Activated CD8-positive, alpha-beta memory T cell treated with anti-CD3 and anti-CD28 coated beads, Interleukin-2, amount 50 U/mL, for 48 hours (primary cell): ENCODE measurements at places on chromosomes 11 and 22.

GRCh38 chr22:21861264-21861848 is 6.1 kb downstream of the MAPK1 start:
- DNase-seq, result no peak

DNA sequence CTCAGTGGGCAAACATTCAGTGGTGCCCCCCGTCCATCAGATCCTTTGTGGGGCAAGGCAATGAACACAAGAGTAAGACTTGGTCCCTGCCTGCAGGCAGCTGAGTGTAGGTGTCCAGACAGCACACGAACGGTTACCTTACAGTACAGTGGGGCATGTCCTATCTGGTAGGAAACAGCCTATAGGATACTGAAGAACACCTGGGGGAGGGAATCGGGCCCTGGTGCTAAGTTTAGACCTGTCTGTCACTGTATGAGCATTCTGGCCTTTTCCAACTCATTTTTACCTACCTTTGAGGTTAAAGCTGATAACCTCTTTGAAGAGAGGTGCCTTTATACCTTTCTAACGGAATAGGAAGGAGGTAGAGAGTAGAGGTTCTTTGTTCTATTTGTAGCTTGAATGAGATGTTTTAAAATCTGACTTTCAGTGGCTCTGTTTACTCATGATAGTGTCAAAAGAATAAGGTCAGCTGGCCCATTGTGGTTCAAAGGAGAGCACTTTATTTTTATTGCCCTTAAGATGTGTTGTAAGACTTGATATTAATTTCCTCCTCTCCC is 8.9 kb downstream of the ZNRF3 start:
- DNase-seq, result no peak

DNA sequence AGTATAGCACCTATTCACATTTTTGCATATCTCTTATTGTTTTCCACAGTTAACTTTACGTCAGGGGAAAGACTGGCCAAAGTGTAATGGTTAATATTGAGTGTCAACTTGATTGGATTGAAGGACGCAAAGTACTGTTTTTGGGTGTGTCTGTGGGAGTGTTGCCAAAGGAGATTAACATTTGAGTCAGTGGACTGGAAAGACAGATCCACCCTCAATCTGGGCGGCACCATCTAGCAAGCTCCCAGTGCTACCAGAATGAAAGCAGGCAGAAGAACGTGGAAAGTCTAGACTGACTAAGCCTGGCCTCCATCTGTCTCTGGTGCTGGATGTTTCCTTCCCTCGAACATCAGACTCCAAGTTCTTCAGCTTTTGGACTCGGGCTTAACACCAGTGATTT is 1900.7 kb upstream of the RAG2 start:
- no peak for DNase-seq

GRCh38 chr11:125132596-125132995 is 21.2 kb upstream of the TMEM218 start:
- DNase-seq, result no peak

GRCh38 chr11:71067753-71068152 is 184.6 kb downstream of the SHANK2 start:
- no peak for DNase-seq

GRCh38 chr11:83172551-83172950 is 15.6 kb downstream of the PCF11 start:
- no peak for DNase-seq

DNA sequence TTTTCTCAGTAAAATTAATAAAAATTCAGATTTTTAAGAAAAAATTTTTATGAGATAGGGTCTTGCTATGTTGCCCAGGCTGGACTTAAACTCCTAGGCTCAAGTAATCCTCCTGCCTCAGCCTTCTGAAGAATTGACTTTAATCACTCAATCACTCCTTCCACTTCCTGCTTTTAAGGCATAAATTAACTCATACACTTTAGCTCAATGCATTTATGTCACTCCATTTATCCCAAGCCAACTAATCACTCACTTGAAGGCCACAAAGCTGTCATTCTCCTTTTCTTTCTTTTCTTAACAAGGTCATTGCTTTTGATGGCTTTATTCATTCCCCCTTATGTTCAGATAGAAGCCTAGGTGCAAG is 877 bp downstream of the ALG9 start:
- no peak for DNase-seq

DNA sequence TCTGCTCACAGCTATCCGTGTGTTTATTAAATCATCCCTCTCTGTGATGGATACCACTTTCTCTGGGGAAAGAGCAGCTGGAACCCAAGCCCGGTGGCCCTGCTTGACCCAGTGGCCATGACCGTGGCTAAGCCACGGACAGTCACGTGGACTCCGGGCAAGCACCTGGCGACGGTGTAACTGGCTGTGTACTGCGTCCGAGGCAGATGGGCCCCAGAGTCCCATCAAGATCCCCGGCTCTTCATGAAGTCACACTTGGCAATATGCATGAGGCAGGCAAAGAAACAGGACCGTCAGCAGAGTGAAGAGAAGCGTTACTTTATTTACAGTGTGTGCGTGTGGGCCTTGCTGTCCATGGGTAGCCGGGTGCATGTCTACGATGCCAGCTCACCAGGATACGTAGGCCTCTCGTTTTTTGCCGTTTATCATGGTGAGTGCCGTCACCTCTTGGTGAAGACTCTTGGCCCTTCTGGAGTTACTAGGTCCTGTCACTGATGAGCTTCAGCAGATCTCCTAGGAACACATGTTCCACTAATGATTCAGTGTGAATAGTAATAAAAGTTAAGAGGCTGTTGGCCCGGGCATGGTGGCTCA is 366.3 kb downstream of the TBC1D22A start:
- DNase-seq, result no peak

- no peak for DNase-seq
Measured at GRCh38 chr11:23727387-23727786, 769.5 kb upstream of the LUZP2 start.

DNA sequence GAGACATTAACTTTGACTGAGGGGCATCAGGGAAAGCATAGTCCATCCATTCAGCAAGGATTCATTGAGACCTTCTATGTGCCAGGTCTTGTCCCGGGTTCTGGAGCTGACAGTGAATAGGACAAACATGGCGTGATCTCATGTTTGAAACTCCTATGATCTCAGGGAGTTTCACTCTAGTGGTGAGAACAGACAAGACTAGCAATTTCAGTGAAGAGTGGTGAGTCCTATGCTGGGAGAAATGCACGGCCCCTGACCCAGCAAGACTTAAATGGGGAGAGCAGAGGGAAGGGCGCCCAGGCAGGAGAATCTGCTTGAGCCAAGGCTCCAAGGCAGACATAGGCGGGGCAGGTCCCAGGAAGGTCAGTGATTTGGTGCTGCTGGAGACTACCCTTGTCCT is 155.7 kb downstream of the CEP164 start:
- DNase-seq, result no peak

DNA sequence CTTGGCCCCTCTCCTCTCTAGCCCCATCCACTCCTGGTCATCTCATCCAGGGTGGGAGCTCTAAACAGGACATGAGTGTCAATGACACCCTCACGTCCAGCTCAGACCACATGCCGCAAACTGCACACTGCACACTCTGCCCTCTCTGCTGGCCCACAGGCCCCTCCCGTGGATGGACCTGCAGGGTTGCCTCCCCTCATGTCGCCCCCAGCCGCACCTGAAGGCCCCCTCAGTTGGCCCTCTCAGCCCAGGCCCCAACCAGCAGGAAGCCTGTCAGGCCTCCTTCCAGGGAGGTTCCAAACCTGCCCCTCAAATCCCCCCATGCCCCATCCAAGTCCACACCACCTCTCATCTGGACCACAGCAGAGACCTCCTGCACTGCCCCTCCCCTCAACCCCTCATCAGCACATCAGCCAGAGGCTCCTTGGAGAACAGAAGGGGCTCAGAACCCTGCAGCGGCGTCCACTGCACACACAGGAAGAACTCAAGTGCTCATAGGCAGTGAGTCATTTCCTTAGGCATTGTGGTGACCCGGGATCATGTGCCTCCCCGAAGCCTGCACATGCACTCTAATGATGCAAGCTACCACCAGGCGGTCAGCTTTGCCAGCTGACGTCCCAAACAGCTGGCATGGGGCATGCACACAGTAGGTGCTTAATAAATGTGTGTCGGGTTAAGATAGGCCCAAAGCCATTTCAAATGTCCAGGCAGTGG is 12.9 kb upstream of the CDKN1C start:
- DNase-seq, result peak; percentile 73

GRCh38 chr11:45374130-45374529 is 88.0 kb upstream of the SYT13 start:
- no peak for DNase-seq

GRCh38 chr11:7844521-7844920 is 47.8 kb upstream of the OR5P2 start:
- DNase-seq, result no peak

GRCh38 chr11:111801135-111801534 is 34.9 kb upstream of the PPP2R1B start:
- no peak for DNase-seq

GRCh38 chr11:25057861-25058260 is 561.0 kb downstream of the LUZP2 start:
- DNase-seq, result no peak

DNA sequence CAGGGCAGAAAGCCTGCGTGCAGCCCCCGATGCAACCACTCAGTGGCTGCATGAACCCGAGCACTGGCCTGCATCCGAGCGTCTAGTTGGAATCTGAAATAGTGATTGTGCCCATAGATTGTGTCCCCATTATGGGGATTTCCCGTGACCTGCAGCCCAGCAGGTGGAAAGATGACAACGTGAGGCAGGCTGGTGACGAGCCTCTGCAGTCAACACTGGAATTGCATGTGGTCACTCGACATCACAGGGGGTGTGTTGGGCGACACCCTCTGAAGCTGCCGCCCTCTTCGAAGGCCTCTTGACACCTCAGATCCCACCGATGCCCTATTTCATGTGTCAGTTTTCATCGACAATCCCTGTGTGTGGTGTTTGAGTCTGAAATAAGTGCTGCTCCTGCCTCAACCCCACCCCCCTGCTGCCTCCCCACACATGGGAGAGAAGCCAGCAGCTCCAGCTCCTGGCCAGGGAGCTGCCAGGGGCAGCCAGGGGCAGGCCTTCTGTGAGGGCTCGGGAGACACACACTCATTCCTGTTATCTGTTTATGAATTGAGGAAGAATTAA is 172.0 kb upstream of the B3GAT1 start:
- DNase-seq, result peak; percentile 45

- DNase-seq, result no peak
Measured at GRCh38 chr22:48635816-48636215, 1191.9 kb downstream of the BRD1 start.

- DNase-seq, result no peak
Measured at GRCh38 chr11:130390071-130390758, 38.2 kb downstream of the ADAMTS8 start.

- DNase-seq, result no peak
Measured at GRCh38 chr22:23216461-23217170, 36.3 kb downstream of the BCR start.

DNA sequence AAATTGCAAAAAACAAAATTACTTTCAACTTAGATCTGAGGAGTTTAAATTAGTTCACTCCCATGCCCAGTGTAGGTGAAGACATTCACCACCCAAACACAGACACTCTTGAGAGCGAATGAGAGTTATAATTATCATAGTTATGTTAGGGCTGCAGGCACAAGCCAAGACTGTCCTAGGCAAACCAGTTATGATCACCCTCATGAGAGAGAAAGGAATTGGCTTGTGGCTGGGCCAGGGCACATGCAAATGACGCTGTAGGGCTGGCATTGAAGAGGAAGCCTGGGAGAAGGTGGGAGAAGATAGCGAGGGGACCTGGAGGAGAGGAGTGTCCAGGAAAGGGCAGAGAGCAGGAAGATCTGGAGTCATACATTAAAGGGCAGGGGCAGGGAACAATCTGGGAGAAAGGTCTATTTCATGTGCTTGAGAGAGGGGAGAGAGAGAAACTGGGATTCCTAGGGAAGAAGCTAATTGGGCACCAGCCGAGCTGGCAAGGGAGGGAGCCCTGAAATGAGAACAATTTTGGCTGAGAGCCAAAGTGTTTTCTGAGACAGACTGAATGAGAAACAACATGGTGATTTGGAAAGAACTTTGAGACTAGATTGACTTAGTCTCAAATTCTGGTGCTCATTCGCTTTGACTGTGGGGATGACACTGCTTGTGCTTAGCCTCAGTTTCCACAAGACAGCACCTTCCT is 279.9 kb downstream of the KIRREL3 start:
- DNase-seq, result no peak

DNA sequence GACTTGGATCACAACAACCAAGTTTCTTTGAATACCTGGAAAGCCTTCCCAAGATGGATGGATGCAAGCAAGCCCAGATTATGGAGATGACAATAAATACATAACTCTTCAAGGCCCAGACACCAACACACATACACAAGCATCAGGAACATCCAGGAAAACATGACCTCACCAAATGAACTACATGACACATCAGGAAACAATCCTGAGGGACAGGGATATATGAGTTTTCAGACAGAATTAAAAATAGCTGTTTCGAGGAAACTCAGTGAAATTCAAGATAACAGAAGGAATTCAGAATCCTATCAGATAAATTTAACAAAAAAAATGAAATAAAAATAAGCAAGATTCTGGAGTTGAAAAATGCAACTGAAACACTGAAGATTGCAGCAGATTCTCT is 659.4 kb downstream of the METTL15 start:
- DNase-seq, result no peak

DNA sequence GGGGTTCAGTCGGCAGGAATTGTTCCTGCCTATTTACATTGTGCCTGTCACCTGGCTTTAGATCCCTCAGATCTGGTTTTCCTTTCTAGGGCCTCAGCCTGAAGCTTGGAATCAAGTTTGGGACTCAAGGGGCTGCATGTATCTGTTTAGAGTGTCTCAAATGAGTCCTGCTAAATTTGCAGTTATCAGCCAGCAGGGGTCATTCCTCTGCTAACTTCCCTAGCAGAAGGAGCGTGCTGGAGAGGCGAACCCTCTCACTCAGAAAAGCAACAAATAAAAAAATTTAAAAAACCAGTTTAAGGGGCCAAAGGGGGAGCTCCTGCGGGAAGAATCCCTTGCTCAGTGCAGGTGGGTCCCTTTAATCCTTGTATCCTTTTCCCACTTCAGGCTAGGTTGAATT is 1220.2 kb downstream of the JRKL start:
- no peak for DNase-seq

DNA sequence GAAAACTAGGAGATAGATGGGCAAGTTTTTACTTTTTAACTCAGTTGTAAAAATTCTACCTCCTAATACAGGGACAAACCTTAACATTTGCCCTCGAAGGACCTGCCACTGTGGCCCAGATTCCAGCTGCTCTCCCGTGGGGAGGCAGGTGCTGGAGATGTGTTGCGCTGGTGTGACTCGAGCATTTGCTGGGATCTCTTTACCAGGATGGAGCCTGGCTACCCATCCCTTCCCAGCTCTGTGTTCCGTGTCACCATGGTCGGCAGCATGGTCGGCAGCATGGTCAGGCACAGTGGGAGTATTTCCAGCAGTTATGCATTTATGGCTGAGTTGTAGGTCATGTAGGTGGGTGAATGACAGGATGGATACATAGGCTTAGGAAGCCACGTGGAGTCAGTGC is 41.1 kb downstream of the OTOG start:
- DNase-seq, result no peak
